Activated T-helper 1 cell treated with anti-CD3 and anti-CD28 coated beads, Interleukin-2, amount 50 U/mL, for 16 hours (primary cell): ENCODE measurements at places on chromosomes 4 and X.

DNA sequence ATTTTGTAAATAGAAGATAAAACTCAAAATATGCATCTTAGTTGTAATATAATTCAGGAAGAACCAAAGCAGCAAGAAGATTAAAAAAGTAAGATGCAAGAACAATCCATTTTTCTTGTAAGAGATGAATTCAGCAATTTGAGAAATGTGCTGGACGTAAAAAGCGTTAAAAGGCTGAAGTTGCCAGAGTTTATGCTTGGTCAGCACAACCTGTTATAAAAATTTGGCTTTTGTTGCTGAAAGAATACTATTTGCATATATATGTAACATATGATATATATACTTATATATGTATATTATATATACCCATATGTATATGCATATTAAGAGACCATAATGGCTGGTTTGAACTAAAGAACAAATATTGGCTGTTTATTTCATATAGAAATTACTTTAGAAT lies 449.6 kb upstream of the FAM241A start:
- no peak for DNase-seq

GRCh38 chr4:164989471-164989870 lies 12.0 kb upstream of the TRIM61 start:
- no peak for DNase-seq

DNA sequence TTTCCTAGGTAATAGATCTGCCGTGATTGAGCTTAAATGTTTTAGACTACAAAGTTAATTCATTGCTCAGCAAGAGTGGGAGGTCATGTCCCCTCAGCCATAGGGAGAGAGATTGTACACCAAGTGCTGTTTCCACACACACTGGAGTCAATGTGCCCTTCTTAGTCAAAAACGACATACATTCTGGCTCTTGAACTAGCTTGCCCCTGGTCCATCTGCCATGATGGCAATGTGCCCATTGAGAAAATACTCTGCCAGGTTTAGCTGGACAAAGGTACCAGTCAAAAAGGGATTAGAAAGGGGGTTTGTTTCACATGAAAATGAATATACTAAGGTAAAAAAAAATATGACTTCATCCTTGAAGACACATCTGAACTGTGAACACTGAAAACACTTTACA lies 377.1 kb upstream of the ADGRL3 start:
- DNase-seq = no peak

DNA sequence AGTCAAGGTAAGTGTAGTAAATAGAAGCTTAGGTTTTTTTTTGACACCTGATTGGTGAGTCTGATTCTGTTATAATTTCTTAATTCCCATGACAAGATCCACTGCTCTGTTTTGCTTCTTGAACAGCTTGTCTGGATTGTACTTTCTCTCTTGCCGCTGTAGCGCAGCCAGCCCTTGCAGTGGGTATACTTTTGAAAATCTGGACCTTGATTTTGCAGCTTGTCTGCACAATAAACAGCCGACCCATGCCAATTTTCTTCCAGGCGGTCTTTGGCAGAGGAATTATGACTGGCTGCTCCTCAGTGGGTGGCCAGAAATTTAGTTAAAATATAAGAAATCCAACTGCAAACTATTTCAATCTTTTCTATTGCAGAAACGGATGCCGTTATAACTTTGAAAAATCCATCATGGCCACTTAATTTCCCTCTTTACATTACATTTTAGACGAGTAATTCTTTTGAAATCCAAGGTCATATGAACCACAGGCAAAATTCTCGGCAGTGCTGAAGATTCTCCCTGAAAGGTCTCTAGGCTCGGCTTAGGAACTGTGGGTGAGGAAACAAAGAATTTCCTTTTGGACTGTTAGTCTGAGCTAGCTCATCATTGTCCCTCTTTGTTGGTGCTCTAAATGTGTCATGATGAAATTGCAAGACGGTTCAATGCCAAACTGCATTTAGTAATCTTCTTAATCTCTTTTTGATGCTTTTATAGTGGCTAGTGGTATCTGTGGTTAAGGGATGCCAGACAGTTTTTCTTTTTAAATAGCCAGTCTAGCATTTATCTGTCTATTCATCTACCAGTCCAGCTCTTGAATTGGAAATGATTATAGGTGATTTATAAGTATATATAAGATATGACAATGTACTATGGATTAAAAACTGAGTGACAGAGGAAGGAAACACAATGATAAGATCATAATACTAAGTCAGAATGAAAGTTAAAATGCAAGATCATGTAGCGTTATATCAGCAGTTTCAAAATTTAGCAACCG lies 31.5 kb upstream of the PTTG2 start:
- DNase-seq = no peak

- no peak for DNase-seq
Observed at GRCh38 chrX:48720577-48721250, 24.2 kb downstream of the SUV39H1 start.

- no peak for DNase-seq
Observed at GRCh38 chrX:122418758-122419157, 765.3 kb upstream of the GRIA3 start.

DNA sequence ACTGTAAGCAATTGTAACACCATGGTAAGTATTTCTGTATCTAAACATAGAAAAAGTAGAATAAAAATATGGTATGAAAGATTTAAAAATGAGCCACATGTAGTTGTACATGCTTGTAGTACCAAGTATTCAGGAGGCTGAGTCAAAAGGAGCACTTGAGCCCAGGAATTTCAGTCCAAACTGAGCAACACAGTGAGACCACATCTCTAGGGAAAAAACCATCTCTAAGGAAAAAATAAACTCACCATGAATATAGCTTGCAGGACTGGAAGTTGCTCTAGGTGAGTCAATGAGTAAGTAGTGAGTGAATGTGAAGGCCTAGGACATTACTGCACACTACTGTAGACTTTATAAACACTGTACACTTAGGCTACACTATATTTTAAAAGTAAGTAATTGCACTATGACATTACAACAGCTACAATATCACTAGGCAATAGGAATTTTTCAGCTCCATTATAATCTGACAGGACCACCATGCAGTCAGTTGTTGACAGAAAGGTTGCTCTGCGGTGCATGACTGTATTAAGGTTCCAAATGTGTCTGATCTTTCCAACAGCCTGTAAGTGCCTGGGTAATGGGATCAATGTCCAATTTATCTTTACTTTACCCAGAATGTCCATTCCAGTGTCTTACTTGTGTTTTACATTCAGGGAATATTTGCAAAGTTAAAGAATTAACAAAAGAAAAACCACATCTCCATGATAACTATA lies 28.9 kb upstream of the LRBA start:
- no peak for DNase-seq

- no peak for DNase-seq
Observed at GRCh38 chrX:18861511-18861910, 122.4 kb downstream of the PHKA2 start.

DNA sequence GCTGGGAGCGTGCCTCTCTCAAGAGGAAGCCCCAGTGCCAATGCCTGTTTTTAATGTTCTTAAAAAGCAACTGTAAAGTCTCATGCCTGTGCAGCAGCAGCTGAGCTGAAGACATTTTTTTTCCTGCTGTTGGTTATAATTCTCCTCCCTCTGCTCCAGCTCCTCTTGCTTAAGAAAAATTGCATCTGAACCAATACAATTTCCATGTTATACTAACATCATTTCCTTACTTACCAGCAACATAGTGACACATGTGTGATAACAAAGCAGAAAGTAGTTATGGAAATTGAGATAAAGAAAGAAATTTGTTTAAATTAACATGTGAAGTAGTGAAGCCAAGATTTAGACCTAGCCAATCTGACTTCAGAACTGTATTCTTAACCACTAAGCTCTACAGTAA lies 101.4 kb downstream of the TBC1D19 start:
- DNase-seq = no peak

- DNase-seq = no peak
Observed at GRCh38 chr4:62560858-62561257, 1360.7 kb downstream of the ADGRL3 start.

GRCh38 chr4:142959173-142959572 lies 113.1 kb upstream of the INPP4B start:
- no peak for DNase-seq

DNA sequence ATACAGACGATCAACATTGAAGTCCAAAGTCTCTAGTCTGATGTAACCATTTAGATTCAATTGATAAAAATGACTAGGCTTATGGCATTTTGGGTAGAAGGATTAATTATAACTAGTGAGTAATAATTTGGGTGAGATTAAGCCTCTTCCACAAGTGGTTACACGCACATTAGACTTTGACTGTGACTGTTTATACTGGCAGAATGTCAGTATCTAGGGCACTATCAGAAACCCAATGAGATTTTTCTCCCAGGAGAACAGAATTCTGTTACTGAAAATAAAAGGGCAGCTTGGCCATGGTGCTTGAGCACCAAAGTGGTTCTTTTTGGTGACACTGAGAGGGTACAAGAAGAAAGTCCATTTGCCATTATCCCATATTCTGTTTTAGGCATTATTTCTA lies 3.3 kb downstream of the PLS3 start:
- DNase-seq = no peak

GRCh38 chr4:8073206-8073863 lies 85.3 kb downstream of the ABLIM2 start:
- DNase-seq = no peak

GRCh38 chr4:108400309-108400708 lies 220.1 kb upstream of the RPL34 start:
- DNase-seq = no peak

DNA sequence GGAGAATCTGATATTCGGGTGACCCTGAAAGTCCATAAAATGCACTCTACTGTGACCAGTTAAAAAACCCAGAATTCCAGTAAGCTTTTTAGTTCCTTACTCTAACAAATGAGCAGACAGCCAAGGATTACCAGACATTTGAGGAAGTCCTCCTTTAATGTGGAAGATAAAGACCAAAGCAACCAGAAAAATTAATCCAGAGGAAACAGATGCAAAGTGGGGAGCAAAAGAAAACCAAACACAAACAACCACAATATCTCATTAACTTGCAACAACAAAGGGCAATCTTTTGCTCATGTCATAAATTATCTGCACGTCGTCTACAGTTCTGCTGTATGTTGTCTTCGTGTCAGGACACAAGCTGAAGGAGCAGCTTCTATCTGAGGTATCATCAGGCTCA lies 164.4 kb downstream of the PJA1 start:
- no peak for DNase-seq

GRCh38 chr4:13537832-13538177 lies 6.5 kb downstream of the NKX3-2 start:
- DNase-seq = no peak

DNA sequence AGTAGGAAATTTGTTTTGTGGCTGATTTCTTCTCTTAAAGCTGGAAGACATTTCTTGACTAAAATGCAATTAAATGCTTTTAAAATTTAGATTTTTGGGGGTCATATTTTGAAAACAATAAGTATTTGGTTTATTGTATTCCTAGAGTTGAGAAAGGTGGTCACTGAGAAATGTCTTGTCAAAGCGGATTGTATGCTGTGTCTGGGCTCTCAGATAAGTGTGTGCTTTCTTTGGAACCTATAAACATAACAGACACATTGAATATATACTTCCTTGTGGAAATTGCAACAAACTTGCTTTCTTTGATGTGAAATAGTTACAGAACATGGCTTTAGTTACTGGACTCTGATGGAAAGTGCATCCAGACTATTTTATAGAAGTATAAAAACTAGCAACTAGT lies 75.4 kb downstream of the AFF1 start:
- DNase-seq = no peak

DNA sequence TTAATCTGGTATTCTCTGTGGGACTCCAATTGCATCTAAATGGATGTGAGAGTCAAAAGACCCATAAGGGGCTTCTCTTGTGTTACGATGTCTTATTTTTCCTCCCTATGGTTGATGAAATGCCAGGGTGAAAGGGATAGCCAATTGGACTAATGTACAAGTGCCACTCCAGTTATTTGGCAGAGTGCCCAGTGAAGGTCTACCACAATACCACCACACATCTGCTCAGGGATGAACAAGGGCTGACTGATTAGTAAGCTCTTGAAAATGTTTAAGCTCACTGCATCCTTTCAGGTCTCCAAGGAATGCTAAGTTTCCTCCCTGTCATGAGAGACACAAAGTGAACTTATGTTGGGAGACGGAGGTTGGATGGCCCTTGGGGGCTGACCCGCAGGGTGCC lies 57.8 kb downstream of the HEPH start:
- DNase-seq = no peak

- DNase-seq = no peak
Observed at GRCh38 chr4:122117743-122118142, 34.4 kb upstream of the BLTP1 start.

- DNase-seq = no peak
Observed at GRCh38 chrX:40201329-40201885, 103.6 kb upstream of the BCOR start.

- DNase-seq = peak; percentile 2
Observed at GRCh38 chr4:2251795-2252529, 9.9 kb downstream of the MXD4 start.

DNA sequence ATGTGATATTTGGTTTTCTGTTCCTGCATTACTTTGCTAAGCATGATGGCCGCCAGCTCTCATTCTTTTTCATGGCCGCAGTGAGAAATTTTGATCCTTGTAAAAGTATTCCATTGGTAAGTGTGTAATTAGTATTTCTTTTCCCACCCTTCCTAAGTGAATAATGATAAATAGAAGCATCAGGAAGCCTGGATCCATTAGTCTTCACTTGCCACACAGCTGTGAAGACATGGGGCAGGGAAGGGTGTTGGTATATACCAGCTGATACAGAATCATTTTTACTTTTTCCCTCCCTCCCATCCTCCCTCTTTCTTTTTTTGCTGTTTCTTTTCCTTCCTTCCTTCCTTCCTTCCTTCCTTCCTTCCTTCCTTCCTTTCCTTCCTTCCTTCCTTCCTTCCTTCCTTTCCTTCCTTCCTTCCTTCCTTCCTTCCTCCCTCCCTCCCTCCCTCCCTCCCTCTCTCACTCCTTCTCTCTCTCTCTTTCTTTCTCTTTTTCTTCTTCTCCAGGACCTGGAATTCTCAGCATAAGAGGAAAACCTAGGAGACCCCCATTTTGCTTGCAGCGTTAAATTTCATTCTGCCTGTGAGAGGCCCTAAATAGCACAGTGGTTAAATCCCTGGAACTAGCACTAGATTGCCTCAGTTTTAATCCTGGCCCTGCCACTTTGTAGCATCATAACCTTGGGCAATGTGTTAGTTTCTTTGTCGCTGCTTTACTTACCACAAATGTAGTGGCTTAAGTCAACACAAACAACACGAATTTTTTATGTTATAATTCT lies 1.4 kb upstream of the NR0B1 start:
- no peak for DNase-seq

- DNase-seq = no peak
Observed at GRCh38 chrX:362351-362750, 24.4 kb downstream of the PPP2R3B start.

GRCh38 chr4:114423582-114423981 lies 175.0 kb upstream of the UGT8 start:
- no peak for DNase-seq

DNA sequence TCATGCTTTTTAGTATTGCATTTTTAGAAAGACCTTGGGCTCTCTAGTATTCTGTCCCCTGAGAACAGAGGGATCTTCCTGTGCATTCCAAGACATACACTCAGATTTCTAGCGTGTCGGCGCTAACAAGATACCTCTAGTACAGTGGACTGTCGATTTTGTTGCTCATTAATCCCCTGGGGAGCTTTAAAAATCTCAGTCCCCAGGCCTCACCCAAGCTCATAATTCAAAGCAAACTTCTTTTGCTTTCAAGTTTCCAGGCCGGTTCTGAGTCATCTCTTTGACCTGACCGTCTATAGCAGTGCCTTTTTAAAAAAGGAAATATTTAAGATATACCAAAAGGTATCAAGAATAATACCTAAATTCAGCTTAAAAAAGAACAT lies 137.0 kb downstream of the AMMECR1 start:
- DNase-seq = no peak
